ENCODE measurements at places on chromosomes 5 and 9.

DNA sequence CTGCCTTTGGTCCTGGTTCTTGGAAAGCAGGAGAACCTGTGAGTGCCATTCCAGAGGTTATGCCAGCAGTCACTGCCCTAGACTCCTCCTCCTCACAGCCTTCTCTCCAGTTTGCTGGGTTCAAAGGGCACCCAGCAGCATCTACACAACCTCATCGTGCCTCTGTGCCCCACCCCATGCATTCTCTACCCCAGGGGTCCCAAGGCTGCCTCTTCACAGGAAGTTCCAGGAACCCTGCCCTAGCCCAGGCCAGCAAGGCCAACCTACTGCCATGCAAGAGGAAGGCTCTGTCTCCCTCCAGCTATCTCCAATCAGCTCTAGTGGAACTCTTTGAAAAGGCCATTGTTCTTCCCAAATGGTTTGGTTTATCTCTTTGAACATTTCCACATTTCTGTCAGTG is 21.2 kb downstream of the ENC1 start:
- DNase-seq, result no peak

- no peak for DNase-seq
Observed at GRCh38 chr9:102461156-102461819, 533.8 kb upstream of the CYLC2 start.

DNA sequence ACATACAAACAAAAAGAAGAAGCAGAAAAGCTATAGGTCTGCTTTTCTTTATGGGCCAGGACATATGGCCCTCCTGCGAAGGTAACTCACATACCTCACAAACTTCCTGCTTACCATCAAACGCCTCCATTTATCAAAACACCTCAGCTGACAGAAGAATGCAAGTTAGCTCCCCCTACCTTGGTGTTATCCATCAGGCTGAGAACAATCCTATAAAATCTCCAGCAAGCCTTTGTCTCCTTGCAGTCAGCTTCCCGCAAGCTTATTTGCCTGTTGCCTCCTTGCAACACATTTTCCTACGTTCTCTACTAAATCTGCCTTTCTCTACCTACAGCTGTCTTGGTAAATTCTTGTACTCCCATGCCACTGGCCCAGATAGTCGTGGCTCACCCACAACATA is 22.7 kb upstream of the PCA3 start:
- DNase-seq, result no peak

GRCh38 chr5:90193185-90193822 is 216.3 kb downstream of the CETN3 start:
- DNase-seq, result no peak

DNA sequence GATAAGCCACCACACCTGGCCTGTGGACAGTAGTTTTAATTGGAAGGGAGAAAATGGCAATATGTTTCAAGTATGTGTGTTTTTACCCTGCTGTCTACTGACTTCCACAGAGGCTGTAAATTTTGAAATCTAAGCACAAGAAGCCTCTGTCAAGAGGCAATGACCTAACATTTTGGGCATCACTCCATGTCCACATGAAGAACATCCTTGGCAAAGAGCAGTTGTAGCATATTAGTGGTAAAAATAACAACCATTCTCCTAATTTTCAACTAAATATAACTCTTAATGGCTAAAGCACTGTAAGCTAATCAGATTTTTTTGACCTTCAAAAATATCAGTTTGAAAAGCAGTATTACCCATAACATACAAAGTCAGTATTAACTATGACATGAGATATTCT is 100.3 kb upstream of the APC start:
- DNase-seq, result no peak

DNA sequence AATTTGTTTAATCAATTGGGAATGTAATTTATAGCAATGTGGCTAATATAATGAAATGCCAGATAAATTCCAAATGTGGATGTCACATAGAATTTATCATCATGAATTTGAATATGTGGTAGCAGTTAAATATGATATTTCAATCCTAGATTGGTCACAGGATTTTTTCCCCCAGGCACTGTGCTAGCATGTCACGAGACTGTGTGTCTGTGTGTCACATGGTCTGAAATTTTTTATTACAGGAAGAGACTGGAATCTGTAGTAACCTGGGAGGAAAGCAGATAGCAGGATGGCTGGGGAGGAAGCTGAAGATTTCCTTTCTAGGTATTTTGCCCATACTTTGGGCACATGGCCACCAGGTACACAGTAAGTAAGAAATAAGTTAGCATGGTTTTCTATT is 35.4 kb upstream of the MSH3 start:
- DNase-seq, result no peak

DNA sequence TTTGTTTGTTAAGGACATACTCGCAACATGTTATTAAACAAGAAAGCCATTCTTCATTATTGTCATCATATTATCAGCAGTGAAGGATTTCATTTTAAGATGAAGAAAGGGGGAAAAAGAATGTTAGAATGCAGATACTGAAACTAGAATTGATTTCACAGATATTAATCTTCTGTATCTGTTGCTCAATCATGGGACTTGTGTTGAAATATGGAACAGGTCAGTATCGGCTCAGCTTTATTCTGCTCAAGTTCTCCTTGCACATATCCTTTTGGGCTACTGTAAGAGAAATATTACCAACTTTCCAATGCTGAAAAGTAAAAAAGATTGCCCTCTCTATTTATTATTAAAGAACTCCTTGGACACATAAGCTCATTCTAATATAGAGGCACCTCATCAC is 13.8 kb upstream of the ANXA1 start:
- no peak for DNase-seq

- no peak for DNase-seq
Observed at GRCh38 chr5:37840053-37841034, 503 bp upstream of the GDNF start.

DNA sequence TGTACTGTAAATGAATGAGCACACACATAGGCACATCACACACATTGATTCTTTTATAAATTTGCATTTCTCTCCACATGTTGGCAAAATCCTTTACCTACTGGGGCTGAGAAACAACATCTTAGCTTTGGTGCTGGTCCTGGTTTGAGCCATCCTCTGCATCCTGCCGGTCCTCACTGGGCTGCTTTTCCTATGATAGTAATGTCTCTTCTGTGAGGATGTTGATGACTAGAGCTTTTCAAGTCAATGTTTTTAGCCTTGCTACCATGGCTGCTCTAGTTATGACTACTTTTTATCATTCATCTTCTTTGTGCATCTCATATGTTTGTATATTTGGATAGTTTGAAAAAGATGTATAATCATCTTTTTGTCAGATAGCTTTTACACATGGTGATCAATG is 280.4 kb upstream of the CD180 start:
- DNase-seq, result no peak

- no peak for DNase-seq
Observed at GRCh38 chr9:134053401-134053871, 14.4 kb downstream of the BRD3 start.

DNA sequence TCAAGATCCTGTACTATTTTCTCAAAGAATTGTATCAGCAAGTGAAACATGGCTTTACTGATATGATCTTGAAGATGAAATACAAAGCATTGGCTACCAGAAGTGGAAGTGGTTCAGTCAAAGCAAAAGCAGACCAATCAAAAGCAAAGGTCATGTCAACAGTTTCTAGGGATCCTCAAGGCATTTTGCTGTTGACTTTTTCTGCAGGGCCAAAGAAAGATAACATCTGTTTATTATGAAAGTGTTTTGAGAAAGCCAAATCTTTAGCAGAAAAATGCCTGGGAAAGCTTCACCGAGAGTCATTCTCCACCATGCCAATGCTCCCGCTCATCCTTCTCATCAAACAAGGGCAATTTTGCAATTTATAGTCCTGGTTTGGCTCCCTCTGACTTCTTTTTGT is 90.3 kb upstream of the ACO1 start:
- no peak for DNase-seq

- DNase-seq, result no peak
Observed at GRCh38 chr5:18961234-18961633, 1026.8 kb downstream of the CDH18 start.

GRCh38 chr5:108028412-108028811 is 353.5 kb downstream of the FBXL17 start:
- no peak for DNase-seq

DNA sequence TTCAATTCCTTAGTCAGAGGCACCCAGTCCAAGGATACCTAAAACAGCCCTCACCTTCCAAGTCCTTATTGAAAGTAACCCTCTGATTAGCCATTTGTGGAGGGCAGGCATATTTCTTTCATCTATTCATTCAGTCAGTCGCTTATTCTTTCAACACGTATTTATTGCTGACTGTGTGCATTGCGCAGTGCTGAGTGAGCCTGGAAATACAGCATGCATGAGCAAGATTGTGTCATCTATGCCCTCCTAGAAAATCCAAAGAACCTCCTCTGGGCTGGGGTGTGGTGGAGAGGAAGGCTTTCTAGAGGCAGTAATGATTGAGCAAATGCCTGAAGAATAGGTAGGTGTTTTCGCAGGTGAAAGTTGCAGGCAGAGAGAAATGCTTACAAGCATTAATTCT is 8.5 kb upstream of the FEM1C start:
- no peak for DNase-seq

DNA sequence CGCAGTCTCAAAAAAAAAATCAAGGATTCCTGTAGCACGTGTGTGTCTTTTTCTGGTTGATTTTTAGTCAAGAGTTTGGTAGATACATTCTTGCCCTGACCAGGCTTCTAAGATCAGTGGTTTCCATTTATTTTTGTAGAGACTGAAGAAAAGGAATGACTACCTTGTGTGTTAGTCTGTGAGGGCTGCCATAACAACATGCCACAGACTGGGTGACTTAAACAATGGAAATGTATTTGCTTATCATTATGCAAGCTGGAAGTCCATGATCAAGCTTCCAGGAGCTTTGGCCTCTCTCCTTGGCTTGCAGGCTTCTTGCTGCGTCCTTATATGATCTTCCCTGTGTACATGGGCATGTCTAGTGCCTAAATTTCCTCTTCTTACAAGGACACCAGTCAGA is 127.0 kb downstream of the CCDC192 start:
- no peak for DNase-seq

DNA sequence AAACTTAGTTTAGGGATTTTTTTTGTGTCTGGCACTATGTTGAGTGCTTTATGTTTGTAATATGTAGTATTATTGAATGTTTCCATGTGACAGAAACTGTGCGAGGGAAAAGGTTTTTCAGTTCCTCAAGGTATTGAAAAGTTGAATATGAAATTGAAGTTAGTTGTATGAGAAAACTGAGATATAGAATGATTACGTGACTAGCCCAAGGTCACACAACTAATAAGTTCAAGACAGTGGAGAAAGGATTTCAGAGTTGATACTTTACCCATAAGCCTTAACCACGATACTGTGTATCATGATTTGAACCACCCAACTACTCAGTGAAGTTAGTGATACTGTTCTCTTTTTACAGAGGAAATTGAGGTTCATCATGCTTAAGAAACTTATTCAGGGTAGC is 5.7 kb downstream of the NIPBL start:
- no peak for DNase-seq

- DNase-seq, result no peak
Observed at GRCh38 chr9:12813960-12814876, 39.4 kb downstream of the LURAP1L start.

DNA sequence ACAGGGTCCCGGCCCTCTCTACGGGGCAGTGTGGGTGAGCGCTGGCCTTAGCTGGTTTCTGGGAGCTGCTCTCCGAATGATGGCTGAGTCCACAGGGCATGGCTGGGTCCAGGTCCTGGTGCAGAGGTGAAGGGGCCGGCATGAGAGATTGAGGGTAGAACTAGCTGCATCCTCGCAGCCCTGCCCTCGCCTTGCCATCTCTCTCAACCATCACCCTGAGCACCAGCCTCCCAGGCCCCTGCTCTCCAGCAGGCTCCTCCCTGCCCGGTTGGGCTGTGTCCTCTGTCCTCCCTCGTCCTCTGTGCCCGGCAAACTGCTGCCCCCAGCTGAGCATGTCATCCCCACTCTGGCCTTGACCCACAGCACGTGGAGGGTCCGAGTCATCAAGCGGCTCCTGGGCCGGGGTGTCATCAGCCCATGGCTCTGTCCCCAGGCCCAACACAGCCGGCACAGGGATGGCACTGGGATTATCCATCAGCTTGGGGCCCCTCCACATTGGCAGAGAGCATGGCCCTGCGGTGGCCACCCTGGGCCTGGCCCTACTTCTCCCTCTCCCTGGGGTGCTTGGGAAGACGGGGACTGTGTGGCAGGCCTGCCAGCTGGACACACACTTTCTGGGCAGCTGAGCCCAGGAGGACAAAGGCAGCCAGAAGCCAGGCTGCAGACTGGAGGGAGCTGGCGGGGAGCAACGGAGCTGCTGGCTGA is 8.4 kb downstream of the FLT4 start:
- DNase-seq, result peak; percentile 56

DNA sequence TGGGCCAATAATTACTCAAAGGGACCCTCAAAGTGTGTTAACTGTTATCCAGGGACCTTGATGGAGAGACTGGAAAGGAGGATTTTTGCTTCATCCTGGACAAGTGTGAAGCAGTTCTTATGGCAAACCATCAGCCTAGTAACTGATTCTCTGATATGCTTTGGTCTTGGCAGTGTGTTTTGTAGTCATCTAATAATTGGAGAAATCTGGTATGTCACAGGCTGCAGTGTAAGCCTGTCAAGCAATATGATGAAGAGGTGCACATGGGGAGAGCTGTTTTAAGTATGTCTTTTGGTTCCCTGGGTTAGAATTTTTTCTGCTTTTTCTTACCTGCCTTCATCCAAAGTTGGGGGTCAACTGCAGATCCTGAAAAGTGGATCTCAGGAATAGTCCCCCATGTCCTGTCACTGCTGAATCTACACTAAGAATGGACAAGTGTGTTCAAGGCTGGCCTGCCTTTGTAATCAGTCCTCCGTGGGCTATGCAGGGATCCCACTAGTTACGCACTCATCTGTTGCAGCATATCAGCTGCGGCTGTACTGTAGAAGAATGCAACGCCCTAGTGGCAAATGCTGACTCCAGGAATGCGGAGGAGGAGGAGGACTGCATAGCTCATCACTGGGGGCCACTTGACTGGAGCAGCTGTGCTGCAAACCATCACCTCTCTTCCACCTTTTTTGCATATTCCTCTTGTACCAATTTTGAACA is 1.9 kb downstream of the SPTAN1 start:
- DNase-seq, result peak; percentile 70

DNA sequence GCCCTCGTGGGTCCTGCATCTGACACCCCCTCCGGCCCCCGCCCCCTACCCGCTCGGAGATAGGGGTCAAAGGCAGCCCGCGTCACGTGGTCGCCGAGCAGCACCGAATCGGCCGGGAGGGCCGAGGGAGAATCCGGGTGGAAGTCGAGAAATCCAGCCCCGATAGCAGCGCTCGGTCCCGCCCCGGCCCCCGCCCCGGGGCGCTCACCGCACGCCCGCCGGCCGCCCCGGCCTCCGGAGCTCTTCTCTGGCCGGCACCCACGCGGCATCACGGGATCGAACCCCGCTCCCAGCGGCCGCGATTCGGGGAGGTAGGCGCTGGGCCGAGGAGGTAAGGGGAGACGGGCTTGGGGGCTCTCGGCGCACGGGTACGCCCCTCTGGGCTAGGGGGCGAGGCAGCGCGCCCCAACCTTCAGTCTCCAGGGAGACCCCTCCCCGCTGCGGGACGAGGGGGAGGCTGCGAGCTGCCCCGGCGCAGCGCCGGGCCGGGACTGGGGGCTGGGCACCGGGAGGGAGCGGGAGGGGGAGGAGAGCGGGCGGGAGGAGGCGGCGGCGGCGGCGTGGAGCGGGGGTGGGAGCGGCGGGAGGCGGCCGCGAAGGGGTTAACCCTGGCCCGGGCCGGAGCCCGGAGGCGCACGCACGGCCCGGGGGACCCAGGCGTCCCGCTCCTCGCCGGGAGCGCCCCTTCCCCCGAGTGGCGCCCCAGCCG is 22.1 kb upstream of the NDST1 start:
- peak; percentile 68 for DNase-seq

GRCh38 chr5:29263915-29264351 is 1929.6 kb upstream of the CDH6 start:
- no peak for DNase-seq

GRCh38 chr5:98519571-98519970 is 253.9 kb upstream of the RGMB start:
- no peak for DNase-seq

Measured in activated effector memory CD4-positive, alpha-beta T cell treated with anti-CD3 and anti-CD28 coated beads, Interleukin-2, amount 50 U/mL, for 16 hours (primary cell).